HepG2 (cell line): ENCODE measurements at places on chromosomes 13 and 19.

DNA sequence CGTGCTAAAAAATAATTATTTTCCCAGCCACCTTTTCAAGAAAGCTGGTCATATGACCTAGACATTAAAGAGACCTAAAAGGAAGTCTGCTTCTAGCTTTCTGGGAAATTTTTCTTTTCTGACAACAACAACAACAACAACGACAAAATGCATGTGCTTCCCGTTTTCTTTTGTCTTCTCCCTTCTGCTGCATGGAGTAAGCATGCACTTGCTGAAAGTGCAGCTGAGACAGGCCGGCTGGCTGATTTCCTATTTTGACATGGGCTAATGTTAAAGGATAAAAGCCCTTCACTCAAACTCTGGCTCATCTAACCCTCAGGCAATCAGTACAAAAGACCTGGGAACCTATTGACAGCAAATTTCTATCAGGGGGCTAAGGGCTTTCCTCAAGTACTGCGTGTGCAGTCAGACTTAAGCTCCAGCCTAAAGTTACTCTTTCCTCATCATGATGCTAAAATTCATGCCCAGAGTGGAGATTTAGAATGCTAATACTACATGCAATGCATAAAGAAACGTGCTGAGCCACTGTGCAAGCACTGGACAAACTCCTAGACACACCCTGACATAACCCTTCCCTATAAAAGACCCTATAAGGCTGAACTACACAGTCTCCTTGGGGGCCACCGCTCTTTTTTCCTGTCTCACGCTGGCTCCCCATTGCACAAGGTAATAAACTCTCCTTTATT lies 811.1 kb downstream of the UQCRFS1 start:
- no peak for DNase-seq

GRCh38 chr13:113059891-113060290 lies 45.7 kb upstream of the F7 start:
- no peak for DNase-seq

GRCh38 chr19:17184371-17184841 lies 30.8 kb upstream of the USE1 start:
- DNase-seq: no peak

DNA sequence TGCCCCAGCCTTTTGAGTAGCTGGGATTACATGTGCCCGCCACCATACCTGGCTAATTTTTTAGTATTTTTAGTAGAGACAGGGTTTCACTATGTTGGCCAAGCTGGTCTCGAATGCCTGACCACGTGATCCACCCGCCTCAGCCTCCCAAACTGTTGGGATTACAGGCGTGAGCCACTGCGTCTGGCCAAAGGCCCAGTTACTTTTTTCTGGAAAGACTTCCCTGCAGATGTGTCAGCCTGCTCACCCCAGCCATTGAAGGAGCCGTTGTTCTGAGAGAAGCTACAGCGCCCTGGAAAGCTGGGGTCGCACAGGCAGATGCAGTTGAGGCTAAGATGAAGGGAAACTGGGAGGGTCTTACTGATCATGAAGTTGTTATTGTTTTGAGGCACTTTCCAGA lies 7.9 kb upstream of the ZNF626 start:
- DNase-seq: no peak

- no peak for DNase-seq
These were observed 8.1 kb upstream of the ADGRE2 start for GRCh38 chr19:14786421-14786851.

- no peak for DNase-seq
These were observed 363.5 kb downstream of the PCDH20 start for GRCh38 chr13:61052175-61052574.

DNA sequence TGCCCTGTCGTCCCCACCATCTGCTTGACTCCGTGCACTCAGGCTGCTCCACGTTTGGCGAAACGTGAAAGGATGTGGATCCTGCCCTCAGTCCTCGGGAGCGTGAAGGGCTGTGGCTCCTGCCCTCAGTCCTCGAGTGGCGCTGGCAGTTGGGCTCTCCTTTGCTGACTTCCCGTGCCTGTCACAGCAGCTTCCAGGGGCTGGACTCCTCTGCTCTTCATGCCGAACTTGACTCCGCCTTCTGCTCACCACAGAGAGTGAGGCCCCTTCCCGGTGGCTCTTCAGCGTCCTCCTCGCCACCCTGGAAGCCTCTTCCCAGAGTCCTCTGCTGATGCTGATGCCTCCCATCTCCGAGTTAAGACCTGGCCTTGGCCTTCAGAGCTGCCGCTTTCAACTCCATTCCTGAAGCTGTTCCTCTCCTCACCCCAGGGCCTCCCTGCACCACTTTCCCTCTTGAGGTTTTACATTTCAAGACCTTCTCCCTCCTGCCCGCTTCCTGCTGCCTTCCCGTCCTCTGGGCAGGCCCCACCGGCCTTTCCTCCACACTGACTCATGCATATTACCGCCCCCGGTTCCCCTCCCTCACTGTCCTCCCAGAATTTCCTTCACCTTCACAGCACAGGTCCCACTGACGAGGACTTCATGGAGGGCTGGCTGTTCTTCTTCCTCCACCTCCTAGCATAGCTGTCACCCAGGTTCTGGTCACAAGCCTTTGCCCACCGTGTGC lies 111.7 kb downstream of the SHISA2 start:
- DNase-seq: no peak

- no peak for DNase-seq
These were observed 659.9 kb upstream of the KLF12 start for GRCh38 chr13:74794147-74794546.

DNA sequence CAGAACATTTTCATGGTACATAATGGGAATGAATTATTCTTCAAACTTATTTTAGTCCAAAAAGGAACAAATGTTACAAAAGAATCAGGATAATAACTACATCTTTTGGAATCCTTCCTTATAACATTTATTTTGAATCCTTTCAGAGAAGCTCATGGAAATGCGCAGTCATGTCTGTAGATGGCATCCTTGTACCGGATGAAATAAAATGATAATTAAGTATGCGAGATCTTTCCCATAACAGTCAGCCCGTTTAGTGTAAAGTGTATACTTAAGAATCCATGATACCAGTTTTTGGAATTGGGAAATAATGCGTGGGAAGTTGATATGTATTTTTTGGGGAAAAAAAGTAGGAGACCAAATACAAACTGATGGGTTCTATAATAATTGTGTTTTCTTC lies 418.8 kb downstream of the GPC5 start:
- peak; percentile 1 for DNase-seq

GRCh38 chr19:3810708-3811355 lies 24.7 kb upstream of the MATK start:
- DNase-seq: no peak

- no peak for DNase-seq
These were observed 529.8 kb upstream of the NBEA start for GRCh38 chr13:34412295-34412694.

DNA sequence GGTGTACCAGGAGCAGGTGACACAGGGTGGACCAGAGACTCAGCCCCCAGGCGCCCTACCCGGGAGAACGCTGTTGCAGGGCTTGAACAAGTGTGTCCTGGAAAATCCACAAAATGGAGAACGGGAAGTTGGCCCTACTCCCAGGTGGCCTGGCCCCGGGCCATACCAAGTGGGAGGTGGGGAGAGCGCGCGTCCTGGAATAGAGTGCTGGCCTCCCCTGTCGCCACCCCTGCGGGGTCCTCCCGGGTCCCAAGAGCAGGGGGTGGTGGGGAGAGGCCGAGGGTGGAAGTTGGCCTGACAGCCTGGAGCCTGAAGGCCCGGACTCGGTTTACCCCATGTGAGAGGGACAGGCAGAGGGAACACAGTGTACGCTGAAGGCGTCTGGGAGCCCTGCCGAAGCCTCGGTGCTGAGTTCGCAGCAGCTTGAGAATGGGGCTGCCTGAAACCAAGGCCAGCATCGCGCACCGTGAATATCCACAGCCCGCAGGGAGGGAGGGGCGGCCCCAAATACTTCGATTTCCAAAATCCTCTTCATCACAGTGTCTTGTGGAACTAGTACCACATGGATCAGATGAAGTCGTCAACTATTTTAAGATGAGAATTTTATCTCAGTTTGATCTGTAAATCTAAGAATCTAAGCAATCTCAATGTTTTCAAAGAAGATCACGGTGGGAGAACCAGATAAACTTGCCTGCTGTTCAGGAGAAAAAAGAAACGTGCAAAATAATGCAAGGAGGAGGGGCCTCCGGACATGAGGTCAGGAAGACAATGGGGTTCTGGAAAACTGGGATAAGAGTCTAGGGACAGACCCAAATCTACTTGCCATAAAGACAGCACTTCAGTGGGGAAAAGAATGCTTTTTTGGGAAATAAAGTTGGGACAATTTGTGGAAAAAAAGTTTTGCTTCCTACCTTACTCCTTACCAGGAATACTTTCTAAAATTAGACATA lies 10.4 kb upstream of the KLF16 start:
- no peak for DNase-seq

DNA sequence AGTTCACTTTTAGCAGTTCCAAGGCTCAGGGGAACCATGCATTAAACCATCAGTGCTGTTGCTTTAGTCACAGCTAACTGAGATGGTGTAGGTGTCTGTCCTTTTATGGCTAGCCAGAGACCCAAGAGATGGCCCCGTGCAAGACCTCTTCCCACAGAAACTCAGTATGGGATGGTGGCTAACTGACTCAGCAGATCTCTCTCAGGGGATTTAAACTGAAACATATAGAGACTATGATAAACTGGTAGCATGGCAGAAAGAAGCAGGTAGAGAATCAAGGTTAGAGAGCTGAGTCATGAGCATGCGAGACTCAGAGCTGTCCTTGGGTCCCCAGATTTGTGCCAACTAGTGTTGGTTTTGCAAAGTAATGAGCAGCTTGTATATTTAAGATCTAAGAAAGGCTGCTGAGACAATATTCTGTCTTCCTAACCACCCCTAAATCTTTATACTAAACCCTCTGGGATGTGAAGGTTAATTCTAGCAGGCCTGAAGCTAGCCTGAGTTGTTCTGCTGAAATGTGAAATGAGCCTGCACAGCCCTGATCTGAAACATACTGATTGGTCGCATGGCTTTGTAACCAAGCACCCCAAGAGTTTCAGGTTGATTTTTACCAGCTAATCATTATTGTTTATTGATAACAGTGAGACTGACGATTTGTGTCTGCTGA lies 6.5 kb upstream of the SCEL start:
- DNase-seq: no peak

- DNase-seq: no peak
These were observed 12.1 kb downstream of the PRR22 start for GRCh38 chr19:5772416-5772815.

GRCh38 chr13:112575675-112576074 lies 12.3 kb downstream of the TUBGCP3 start:
- no peak for DNase-seq

- no peak for DNase-seq
These were observed 529.4 kb downstream of the PCDH17 start for GRCh38 chr13:58160980-58161379.

- peak; percentile 15 for DNase-seq
These were observed 123.6 kb upstream of the MAB21L1 start for GRCh38 chr13:35600137-35600536.

DNA sequence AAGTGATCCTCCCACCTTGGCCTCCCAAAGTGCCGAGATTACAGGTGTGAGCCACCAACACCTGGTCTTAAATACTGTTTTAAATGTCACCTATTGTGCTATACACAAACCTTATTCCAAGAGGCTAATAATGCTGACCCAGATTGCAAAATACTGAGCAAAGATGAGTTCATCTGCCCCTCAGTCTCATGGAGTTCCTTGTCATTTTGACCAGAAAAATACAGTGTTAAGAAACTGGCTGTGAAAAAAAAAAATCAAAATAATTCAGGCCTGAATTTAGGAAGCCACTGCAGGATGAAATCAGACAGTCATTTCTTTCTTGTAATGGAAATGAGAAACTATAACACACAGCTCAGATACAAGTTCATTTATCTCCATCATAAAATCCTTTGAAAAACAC lies 59.9 kb downstream of the TBC1D4 start:
- no peak for DNase-seq

DNA sequence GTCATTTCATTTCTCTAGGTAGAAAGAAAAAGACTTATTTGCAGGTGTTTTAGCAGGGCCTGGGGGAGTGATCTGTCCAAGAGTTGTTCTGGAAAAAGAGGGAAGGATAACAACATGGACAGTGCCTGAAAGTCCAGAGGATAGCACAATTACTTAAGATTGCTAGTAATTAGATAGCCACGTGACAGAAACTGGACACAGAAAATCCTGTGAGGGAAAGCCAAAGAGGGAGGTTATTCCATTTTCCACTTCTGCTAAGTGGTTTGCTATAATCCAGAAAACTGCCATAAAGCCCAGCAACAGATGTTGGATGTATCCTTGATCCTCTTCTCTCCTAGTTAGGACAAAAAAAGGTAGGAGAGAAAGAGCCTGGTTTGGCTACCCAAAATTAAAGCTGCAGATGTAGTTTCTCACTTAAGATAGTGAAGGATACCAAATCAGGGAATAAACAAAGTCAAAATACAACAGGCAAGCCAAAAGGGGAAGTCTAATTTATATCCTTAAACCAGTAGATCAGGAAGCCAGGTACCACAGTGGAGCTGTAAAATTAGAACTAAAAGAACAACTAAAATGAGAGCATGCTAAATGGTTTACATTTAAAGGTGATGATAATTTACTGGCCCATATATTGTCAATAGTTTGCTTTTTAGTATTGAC lies 140.2 kb downstream of the VWA8 start:
- no peak for DNase-seq

GRCh38 chr19:17450264-17451075 lies 2.0 kb upstream of the TMEM221 start:
- no peak for DNase-seq

DNA sequence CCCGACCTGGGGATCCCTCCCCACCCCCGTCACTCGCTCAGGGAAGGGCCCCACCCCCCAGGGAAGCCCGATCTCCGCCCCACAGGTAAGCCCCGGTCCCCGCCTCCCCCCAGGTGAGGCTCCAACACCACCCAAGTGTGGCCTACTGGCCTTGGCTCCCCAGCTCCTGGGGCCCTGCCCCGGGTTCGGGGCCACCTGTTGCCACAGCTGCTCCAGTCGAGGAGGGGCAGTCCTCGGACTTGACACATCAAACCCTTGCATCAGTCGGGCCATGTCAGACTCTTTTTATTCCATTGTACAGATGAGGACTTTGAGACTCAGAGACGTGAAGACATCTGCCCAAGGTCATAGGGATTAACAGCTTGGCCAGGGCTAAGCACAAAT lies 512 bp downstream of the CC2D1A start:
- DNase-seq: peak; percentile 58

GRCh38 chr19:33263325-33264023 lies 37.8 kb upstream of the SLC7A10 start:
- no peak for DNase-seq

DNA sequence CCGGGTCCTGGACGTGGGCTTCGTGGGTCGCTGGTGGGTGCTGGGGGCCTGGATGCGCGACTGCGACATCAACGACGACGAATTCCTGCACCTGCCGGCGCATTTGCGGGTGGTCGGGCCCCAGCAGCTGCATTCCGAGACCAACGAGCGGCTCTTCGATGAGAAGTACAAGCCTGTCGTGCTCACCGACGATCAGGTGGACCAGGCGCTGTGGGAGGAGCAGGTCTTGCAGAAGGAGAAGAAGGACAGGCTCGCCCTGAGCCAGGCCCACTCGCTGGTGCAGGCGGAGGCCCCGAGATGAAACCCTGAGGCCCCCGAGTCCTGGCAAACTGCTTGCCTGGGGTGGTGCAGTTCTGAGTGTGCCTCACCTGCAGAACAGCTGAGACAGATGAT lies 787 bp downstream of the TIMM29 start:
- DNase-seq: no peak

GRCh38 chr13:89115307-89115706 lies 1444.1 kb downstream of the SLITRK5 start:
- no peak for DNase-seq

- DNase-seq: no peak
These were observed 4.9 kb downstream of the IRS2 start for GRCh38 chr13:109781384-109782065.

- no peak for DNase-seq
These were observed 1407.7 kb upstream of the SLC10A2 start for GRCh38 chr13:104473936-104474335.

GRCh38 chr19:44540736-44541135 lies 11.3 kb upstream of the CEACAM20 start:
- DNase-seq: no peak
